ENCODE measurements at places on chromosomes 1 and 21.

- no peak for DNase-seq
Measured at GRCh38 chr21:41597811-41598231, 89.9 kb upstream of the TMPRSS2 start.

GRCh38 chr1:18693256-18694098 is 62.8 kb downstream of the PAX7 start:
- DNase-seq, result no peak

DNA sequence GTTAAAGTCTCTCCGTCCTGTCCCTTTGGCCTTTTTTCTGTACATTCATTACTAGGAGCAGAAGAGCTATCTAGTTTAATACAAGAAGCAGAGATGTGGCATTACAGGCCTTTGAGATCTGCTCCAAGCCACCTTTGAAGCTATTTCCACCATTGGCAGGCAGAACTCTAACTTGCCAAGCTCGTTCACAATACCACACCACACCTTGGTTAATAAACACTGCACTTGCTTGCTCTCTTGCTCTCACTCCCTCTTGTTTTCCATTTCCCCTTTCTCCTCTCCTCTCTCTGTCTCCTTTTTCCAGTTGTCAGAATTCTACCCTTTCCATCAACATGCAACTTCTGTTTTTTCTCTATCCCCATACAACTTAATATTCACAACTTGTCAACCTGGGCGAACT is 7.0 kb downstream of the SELE start:
- DNase-seq, result no peak

GRCh38 chr1:204469304-204469703 is 25.3 kb downstream of the PIK3C2B start:
- DNase-seq, result no peak

DNA sequence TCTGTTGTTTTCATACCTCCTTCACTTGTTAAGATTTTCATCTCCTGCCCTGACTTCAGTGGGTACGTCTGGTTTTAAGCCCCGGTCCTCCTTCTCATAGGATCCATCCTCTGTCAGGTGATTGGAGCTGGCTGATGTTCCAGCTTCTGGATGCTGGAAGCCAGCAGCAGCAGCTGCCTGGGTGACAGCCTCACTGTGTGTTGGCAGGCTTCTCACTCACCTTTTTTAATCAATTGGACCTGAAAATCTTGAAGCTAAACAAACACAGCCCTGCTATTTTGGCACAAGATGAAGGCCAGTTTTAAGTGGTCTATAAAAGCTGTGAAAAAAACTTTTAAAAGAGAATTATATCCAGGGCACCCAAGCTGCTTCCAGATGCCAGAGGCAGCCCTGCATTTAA is 181.0 kb downstream of the DISC1 start:
- DNase-seq, result no peak

DNA sequence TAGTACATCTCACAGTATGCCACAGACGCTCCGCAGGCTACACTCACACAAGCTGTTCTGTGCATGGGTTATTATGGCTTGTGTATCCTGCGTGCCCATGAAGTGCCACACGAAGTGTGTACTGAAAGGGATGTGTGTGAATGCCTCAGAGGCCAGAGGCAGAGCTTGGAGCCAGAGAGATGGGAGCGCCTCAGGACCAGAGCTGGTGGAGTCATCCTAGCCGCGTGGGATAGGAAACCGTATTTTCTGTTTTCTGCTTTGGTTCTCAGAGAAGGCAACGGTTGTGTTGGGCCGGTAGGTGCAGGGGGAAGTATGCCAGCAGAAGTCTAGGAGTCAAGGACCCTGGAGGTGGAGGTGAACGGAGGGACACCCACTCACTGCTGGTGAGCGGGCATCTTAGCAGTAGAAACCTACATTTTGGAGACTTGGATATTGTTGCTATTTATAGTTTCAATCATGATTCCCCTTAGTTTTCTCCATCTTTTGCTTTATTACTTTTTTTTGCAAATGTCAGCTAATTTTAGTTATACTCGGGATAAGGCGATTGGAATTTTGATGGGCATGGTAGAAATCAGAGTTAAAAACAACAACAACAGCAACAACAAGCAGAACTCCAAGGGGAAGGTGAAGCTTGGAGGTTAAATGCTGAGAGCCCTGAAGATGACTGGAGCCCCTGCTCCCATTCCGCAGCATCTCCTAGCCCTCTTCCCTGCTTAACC is 188.2 kb downstream of the DYRK1A start:
- no peak for DNase-seq

DNA sequence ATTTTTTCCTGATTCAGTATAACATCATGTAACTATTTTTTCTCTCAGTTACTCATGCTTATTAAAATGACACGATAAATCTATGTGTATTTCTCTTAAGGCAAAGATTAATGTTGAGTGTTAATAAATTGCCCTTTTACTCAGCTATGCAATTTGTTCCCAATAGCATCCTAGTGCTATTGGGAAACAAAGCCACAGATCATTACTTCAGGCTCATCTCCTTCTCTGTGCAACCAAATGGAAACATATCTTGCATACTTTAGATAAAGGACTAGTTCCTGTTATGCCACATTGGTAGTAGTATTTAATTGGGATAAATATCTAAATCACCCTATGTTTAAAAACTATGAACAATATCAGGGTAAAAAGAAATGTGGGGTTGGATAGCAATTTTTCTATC is 106.2 kb downstream of the PLPPR4 start:
- no peak for DNase-seq

GRCh38 chr1:213714645-213715044 is 273.1 kb upstream of the PROX1 start:
- no peak for DNase-seq

- DNase-seq, result no peak
Measured at GRCh38 chr1:95754412-95754811, 520.4 kb downstream of the RWDD3 start.

DNA sequence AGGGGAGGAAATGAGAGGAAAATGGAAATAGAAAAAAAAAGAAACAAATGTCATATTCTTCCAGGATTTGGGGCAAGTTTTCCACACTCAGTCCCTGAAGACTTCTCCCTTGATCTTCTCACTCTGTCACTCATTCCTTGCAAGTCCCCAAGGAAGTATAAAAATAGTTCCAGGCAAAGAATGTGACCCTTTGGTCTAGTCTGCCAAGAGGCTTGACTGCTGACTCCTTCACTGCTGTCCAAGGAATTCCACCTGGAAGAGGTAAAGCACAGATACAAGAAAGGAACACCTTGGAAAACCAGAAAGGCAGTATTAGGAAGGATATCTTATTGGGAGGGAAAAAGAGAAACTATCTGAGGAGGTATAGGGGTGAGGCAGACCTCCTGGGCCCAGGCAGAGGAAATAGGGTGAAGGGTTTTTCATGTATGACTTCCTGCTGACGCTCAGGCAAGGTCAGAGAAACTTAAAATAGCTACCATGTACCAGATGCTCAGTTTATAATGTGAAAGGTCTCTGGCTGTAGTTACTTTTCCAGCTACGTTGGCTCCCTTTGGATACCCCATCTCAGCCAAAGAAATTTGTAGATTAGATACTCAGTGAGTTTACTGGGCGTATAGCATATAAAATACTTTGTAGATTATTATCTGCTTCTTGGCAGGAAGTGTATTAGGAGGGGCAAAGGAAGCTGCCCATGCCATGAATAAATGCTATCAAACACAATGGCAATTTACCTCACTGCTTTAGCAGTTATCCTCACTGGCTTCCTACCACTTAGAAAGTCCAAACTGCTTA is 2.0 kb upstream of the GJA5 start:
- no peak for DNase-seq

GRCh38 chr1:9905010-9905409 is 5.1 kb downstream of the CTNNBIP1 start:
- DNase-seq, result peak; percentile 42

- no peak for DNase-seq
Measured at GRCh38 chr1:109757936-109758786, 5.6 kb downstream of the EPS8L3 start.

GRCh38 chr1:185566995-185567394 is 167.2 kb upstream of the HMCN1 start:
- DNase-seq, result peak; percentile 75

DNA sequence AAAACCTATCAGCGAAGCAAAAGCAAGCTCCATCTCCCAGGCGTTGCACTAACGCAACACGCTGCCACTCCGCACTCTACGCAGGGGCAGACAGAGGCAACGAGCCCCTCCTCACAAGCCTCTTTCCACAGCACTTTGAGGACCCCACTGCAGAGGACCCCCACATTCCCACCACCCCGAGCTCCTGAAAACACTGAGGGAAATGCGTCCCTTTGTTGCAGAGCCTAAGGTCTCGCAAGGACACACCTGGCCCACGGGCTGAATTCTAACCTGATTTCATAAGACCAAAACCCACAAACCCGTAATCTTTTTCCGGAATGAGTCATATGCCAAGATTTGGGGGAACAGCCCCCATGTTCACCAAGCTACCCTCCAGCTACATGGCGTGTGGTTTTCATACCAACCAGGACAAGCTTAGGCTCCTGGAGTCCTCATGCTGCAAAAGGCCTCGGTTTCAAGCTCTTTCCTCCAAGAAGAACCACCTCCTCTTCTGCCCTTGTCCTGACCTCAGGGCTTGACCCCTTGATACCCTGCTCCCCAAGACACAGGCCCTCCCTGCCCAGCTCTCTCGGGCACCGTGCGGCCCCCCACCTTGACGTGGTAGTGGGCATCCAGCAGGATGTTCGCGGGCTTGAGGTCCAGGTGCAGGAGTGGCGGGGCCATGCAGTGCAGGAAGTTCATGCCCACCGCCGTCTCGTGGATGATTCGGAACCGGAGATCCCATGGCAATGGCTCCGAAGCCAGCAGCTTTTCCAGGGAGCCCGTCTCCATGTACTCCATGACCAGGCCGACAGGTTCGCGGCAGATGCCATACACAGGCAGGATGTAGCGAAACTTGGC is 10.7 kb downstream of the RIPK4 start:
- DNase-seq, result peak; percentile 48

GRCh38 chr21:44924606-44925377 is 4.1 kb upstream of the ITGB2 start:
- DNase-seq, result peak; percentile 79

DNA sequence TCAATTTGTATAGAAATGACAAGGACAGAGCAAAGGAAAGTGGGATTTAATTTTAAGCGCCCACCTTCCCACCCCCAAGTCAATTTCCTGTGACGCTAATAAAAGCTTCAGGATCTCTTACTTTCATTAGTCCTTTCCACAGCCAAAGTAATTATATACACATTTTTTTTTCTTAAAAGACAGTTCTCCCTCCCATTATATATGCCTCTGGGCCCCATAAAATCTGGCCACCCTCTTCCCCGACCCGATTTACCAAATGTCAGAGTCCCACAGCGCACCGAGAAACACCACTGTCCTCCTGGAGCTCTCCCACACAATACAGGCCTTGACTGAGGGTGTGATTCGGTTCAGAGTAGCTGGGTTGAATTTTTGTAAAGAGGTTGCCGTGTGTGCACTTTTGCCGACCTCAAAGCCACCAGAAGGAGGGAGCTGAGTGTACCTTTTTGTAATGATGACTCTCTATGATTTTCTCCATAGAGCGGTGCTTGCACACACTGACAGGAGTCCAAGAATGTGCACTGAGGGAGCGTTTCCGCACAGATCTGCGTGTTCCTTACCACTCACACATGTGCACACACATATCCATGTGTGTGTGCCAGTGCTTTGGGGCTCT is 26.2 kb upstream of the IL10 start:
- no peak for DNase-seq

- DNase-seq, result no peak
Measured at GRCh38 chr1:115065021-115065420, 24.3 kb downstream of the TSPAN2 start.

DNA sequence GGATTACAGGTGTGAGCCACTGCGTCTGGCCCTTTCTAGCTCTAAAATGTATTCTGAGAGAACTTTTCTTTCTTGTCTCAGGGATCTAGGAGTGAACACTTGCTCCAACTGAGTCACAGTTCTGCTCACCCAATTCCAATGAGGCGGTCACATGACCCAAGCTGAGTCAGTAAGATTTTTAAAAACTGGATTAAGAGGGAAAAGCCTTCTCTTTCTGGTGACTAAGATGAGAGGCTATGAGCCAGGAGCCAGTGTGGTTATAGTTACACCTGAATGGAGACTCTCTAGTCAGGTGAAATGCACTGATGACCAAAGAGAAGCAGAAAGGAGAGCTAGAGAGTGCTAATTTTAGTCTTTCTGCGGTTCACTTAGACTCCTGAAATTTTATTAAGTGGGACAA is 9.5 kb upstream of the DEPDC1 start:
- DNase-seq, result no peak

- no peak for DNase-seq
Measured at GRCh38 chr21:41316200-41317062, at the start of gene FAM3B. TSS of gene FAM3B (plus strand) at chr21:41316801. CDS start at chr21:41316880, 79 bp downstream.

DNA sequence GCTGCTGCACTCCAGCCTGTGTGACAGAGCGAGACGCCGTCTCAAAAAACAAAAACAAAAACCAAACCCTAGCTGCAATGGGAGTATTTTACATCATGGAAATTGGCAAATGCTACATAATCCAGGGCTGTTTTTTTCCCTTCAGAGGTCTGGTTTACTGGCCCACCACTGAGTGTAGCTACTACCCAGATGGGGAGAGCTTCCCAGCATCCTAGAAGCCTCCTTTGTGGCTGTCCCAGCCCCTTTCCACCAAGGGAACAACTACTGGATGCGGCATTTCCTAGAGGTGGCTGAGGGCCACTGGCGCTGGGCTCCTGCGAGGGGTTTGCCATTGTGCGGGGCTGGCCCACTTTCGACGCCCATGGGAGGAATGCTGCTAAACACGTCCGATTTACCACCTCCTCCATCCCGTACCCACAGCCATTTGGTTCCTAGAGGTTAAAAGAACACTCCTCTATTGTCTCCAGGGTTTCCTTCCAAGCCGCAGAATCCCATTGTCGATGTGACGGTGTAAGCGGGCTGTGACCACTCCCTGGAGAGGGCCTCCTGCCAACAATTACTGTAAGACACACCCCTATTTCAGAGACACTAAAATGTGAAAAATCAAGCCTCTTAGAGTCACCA is 55.4 kb downstream of the RUNX3 start:
- DNase-seq, result no peak

DNA sequence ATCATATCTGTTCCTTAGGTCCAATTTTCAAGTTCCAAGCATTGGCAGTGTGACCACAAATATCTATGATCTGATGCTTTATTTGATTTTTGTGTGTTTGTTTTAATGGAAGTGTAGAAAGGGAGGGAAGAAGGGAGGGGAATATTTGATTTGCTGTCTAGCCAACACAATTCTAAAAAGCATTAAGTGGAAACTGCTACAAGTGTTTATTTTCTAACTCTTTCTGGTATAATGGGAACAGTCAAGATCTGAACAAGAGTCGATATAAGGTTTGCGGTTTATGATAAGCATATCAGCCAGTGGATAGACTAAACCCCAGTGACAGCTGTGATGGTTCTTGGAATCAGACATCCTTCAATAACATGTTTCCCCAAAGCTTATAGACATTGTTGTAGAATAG is 267.8 kb upstream of the SNX7 start:
- no peak for DNase-seq

GRCh38 chr21:16794950-16795349 is 717.9 kb upstream of the CXADR start:
- DNase-seq, result no peak

GRCh38 chr1:46333300-46334029 is 7.1 kb upstream of the NSUN4 start:
- DNase-seq, result peak; percentile 68

- DNase-seq, result no peak
Measured at GRCh38 chr1:8122160-8122476, 96.0 kb upstream of the ERRFI1 start.

GRCh38 chr1:225766967-225767633 is 10.5 kb upstream of the SRP9 start:
- no peak for DNase-seq
